Stimulated activated CD8-positive, alpha-beta memory T cell treated with anti-CD3 and anti-CD28 coated beads, Interleukin-7, amount 100 ng/mL, for 48 hours (primary cell): ENCODE measurements at places on chromosomes 7 and 10.

GRCh38 chr10:36676321-36676720 is 449.1 kb upstream of the ANKRD30A start:
- no peak for DNase-seq

GRCh38 chr7:16982640-16983350 is 101.0 kb upstream of the AGR3 start:
- no peak for DNase-seq

- DNase-seq = no peak
Observed at GRCh38 chr7:83579740-83580139, 69.2 kb downstream of the SEMA3E start.

DNA sequence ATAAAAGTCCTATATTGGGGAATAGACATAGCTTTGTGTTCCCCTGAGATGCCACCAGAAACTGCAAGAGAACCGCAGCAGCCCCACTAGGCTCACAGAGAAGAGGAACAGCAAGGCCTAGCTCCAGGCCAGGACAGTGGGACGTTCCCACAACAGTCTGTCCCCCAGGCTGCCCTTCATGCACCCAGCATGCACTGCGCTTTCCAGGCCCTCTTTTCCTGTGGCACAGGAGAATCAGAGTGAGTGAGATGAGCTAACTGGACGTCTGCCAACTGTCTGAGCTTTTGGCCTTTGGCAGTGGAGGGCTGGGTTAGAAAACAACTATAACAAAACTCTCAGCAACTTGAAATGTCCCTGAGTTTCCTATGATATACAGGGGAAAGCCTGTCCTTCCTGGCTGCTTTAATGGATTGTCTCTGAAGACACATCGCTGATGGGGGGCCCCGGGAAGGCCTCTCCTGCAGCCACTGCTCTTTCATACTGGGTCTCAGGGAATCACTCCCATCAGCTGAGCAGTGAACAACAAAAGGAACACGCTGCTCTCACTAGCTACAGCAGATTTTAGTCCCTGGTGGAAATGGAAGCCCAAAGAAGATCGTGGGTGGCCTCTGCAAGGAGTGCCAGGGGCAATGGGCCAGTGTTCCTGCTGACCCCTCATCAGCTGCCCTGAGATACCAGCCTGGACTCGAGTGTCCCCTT is 53.5 kb downstream of the PODXL start:
- DNase-seq = no peak

DNA sequence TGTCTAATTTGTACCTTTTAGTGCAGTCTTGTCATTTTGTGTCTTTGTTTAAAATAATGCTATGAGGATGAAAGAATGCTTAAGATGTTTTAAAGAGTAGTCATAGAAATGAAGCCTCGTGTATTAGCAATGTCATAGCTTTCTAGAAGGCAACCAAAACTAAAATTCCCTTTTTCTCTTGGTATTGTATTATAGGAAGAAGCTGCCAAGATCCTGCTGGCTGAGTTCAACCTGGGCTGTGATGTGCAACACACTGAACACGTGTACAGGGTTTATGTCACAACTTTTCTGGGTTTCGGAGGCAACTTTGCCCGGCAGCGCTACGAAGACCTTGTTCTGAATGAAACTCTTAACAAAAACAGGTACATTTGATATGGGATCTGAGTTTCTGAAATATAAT is 36.2 kb downstream of the COX15 start:
- no peak for DNase-seq

DNA sequence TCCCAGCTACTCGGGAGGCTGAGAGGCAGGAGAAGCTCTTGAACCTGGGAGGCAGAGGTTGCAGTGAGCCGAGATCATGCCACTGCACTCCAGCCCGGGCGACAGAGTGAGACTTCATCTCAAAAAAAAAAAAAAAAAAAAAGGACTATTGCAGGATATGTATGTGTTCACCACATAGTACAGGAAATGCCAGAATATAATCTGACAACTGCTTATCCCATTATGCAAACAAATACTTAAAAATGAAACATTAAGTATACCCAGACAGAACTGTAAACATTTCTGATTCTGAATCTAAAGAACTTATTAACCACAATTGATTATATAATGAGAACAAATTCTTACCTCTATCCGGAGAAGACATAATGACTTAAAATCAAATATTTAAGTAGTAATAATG is 18.7 kb downstream of the DKK1 start:
- DNase-seq = no peak

DNA sequence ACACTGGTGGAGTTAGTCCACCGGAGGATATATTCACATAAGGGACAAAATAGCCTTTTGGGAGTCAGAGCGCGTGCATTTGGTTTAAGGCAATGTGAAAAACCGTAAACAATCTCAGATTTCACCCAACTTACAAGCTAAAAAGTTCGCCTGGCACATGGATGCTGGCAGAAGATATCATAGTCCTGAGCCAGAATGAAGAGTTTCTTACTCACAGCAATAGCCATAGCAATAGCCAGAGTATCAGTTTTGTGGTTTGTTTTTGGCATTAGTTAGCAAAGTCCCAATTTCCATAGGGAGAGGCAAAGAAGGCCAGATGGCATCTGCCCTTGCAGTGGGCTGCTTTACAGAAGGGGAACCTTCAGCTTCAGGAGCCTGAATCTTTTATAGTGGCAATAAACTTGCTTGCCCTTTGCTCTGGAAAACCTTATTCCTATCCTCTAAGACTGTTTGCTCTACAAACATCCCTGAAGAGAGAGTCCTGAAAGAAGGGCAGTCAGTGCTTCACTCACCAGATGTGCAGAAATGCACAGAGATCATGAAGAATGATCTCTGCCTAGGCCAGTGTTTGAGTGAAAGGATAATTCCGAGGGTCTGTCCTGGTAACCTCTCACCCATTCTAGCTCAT is 28.7 kb upstream of the RSBN1L start:
- DNase-seq = no peak

DNA sequence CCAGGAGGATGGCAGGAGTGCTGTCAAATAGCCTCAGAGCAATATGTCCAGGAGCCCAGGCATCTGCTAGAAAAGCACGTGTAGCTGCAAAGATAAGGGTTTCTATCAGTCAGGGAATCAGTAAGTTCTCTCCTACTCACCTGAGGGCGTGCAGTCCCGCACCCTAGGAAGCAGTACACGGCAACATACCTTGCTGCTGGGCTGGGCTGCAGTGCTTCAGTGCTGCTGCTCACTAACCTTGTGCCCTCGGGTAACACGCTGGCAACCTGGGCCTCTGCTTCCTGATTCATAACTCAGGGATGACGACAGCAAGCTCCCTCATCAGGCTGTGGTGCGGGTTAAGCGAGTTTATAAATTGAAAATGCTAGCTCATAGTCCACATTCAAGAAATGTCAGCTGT is 29.5 kb upstream of the CCNY start:
- no peak for DNase-seq

- peak; percentile 19 for DNase-seq
Observed at GRCh38 chr7:106731646-106732444, 70.9 kb upstream of the CCDC71L start.

- no peak for DNase-seq
Observed at GRCh38 chr7:141264511-141264910, 190.6 kb downstream of the TMEM178B start.

DNA sequence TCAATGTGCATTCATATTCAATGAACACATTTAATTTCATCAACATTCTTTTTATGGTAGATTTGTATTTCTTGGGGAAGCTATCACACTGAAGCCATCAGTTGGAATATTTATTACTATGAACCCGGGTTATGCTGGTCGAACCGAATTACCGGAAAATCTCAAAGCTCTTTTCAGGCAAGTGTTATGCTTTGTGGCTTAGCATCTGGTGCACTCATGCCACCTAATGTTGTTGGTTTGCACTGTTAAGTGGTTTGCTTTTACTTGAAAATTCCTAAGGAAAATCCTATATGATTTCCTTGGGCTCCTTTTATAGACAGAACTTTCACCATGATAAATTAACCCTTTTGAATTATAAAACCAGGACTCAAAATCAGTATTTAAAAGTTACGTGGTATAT is 147.9 kb downstream of the DNAH11 start:
- DNase-seq = no peak

DNA sequence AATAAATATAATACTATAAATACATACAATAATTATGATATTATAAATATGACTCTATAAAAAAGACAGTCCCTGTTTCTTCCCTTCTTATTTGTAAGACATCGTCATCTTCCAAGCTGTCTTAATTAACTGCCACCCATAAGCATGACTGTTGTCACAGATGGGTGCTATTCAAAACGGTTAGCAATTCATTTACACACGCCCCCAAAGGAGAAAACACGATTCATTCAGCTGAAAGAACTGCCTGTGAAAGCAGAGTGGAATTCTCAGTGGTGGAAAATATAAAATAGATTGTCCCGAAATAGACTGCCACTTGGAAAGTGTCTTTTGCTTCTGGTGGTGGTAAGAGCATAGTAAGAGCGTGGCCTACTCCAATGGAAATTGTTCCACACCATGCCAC is 48.9 kb upstream of the ELMO1 start:
- no peak for DNase-seq

GRCh38 chr10:112467541-112468075 is 20.6 kb downstream of the VTI1A start:
- no peak for DNase-seq

GRCh38 chr7:104894726-104895521 is 119.1 kb upstream of the KMT2E start:
- no peak for DNase-seq

GRCh38 chr10:82564353-82565196 is 689.6 kb downstream of the NRG3 start:
- no peak for DNase-seq

DNA sequence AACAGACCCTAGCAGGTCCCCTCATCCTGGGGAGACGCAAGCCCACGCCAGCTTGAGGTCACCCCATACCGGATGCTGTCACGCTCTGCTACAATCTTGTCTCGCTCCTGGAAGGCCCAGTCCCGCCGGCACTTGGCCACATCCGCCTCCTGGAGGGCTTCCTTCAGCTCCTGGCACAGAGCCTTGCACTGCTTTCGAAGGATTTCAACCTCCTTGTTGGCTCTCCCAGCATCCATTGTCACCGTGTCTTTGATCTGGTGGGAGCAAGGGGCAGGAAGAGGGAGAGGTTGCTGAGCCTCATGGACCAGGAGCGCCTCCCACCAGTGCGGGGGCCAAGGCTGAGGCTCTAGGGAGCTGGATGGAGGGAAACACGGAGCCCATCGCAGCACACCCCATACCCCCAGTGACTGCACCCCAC is 90.9 kb downstream of the DLG5 start:
- DNase-seq = no peak

DNA sequence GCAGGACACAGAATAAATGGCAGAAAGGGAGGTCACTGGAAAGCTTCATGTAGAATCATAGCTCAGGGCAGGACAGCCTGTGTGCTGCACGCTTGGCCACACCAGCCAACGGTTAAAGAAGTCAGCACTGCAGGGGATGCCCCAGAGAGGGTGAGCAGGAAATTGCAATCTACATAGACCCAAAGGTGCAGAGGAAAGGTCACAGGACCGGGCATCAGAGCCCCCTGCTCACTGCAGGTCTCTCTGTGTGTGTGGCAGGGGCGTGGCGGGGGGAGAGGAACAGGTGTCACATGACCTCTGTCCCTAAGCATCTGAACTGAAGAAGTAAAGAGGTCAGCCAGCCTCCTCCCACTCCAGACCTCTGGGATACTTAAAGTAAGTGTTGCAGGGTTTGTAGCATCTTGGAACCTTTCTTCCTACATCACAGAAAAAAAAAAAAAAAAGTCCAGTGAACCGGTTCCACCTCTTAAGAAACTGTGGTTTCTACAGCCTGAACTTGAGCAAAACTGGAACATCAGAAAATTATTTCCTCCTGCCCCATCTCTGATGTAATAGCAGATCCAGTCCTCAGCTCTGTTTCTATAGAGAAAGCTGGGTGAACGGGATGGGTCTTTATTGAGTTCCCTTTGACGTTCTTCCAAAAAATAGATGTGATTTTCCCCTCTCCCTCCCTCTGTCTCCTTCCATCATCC is 64.3 kb downstream of the RGS10 start:
- DNase-seq = no peak

DNA sequence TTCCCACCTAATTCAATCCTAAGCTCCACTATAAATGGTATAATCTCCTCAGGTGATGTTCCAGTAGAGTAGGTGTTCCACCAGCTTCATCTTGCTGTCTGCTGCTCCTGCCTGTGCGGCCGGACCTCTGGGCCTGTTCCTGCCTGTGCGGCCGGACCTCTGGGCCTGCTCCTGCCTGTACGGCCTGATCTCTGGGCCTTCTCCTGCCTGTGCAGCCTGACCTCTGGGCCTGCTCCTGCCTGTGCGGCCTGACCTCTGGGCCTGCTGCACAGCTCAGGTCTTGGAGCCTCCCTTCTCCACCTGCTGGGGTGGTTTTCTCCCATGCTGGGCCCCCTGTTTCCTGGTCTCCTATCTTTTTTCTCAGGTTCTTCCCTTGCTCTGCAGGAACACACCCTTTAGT is 117.8 kb downstream of the USP6NL start:
- no peak for DNase-seq
